ENCODE measurements at places on chromosomes 6 and 20.
A peak's percentile ranks its signal among the peaks of the same experiment; 100 is the strongest.

GRCh38 chr20:44849703-44850102, 35.8 kb upstream of the YWHAB start:
- H3K4me3 ChIP-seq: no peak overlapping the region
- H3K4me1 ChIP-seq: no peaks in the 10 kb centered on the region
- H3K27ac ChIP-seq: no peak overlapping the region
- no peak for DNase-seq

DNA sequence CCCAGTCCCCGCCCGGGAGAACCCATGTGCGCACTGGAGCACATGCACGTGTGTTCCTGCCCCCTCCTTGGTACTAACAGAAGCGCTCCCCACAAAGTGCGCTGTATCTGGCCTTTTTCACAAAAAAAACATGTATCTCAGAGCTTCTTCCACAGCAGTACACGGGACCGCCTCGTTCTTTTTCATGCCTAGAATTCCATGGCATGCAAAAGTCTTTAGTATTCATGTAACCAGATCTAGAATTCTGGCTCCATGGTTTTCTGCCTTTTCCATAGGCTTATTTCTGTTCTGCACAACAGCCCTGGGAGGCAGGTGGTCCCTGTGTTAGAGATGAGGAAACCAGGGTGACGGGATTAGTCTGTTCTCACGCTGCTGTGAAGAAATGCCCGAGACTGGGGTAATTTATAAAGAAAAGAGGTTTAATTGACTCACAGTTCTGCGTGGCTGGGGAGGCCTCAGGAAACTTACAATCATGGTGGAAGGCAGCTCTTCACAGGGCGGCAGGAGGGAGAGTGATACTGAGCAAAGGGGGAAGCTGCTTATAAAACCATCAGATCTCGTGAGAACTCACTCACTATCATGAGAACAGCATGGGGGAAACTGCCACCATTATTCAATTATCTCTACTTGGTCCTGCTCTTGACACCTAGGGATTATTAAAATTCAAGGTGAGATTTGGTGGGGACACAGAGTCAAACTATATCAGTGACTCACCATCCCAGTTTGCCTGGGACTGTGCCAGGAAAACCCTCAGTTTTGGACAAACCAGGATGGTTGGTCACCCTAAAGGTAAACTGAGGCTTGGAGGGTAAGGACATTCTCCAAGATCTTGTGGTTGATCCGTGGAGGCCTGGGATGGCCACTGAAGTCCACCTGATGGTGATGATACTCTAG, 41.0 kb downstream of the C20orf203 start:
- no peak for DNase-seq
- H3K36me3 ChIP-seq: no peaks in the 10 kb centered on the region
- peaks cover 60% of the 10 kb centered on the region for H3K27me3 ChIP-seq

DNA sequence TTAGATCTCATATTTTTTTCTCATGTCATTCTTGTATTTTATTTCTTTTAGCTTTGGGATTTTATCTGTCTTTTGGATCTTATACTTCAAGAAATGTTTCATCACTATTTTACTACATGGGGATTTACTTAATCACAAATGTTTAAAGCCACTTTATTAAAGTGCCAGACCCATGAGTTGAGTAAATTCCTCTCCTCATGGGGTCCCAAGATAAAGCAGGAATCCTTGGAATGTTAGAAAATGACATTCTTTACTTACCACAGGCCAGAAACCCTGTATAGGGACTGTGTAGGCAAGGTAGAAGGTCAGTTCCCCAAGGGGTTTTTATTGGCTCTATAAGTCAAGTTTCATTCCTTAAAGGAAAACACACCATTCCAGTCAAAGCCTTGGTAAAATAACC, 28.4 kb upstream of the OR2J2 start:
- no peak overlapping the region for H3K27ac ChIP-seq
- no peak overlapping the region for H3K4me3 ChIP-seq
- no peaks in the 10 kb centered on the region for H3K27me3 ChIP-seq
- no peaks in the 10 kb centered on the region for H3K36me3 ChIP-seq
- no peak for DNase-seq
- H3K4me1 ChIP-seq: no peaks in the 10 kb centered on the region

DNA sequence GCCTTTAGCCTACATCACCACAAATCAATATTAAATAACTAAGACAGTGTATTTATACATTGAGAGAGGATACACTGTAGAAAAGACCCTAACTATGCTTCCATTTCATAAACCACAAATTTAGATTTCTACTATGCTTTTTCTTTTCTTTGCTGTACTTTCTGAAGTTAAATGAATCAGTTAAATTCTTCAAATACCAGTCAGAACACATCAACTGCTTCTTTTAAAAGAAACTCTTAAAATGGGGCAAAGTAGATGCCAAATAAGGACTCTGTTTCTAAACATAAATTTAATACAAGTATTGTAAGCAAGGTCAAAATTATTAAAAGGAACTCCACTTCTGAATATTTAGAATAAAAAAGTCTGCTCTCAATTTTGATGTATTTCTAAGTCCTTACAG, 76.9 kb downstream of the GMDS start:
- H3K36me3 ChIP-seq: no peaks in the 10 kb centered on the region
- no peak overlapping the region for H3K27ac ChIP-seq
- H3K4me1 ChIP-seq: no peaks in the 10 kb centered on the region
- no peak overlapping the region for H3K4me3 ChIP-seq
- DNase-seq: no peak
- H3K27me3 ChIP-seq: no peaks in the 10 kb centered on the region

DNA sequence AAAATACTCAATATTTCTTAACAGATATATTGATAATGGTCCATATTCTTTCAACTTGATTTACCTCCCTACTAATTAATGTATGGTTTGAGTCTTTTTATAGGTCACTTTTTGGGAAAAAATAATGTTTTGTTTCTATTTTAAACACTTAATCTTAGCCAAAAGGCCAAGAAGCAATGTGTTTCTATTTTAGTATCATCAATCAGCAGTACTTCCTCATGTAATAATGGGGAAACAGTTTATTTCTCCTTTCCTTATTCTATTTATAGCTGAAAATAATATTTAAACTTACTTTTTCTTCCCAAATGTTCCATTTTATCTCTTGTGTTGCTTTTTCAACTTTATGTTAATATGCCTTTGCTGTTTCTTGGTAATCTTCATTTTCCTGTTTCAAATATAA, 295.1 kb downstream of the ALDH8A1 start:
- H3K27ac ChIP-seq: no peak overlapping the region
- DNase-seq: no peak
- no peak overlapping the region for H3K4me3 ChIP-seq
- no peaks in the 10 kb centered on the region for H3K36me3 ChIP-seq
- H3K27me3 ChIP-seq: peaks cover 19% of the 10 kb centered on the region

DNA sequence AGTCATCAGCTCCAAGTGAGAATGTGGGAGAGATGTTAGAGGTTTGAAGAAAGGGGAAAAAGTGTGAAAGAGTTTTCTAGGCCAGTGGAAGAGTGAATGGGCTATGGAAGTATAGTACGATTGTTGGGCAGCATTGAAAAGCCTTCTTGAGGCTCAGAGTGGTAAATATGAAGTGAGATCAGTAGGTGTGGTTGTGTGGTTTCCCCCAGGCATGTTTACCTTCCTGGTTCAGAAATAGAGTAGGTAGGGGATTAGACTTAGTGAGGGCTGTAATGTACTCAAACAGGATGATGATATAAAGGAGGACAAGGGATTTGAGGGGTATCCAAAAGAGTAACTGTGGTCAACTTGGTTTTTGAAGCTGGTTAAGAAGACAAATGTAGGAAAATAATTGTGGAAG, 3.7 kb downstream of the MLIP start:
- H3K4me3 ChIP-seq: no peak overlapping the region
- no peaks in the 10 kb centered on the region for H3K36me3 ChIP-seq
- no peak overlapping the region for H3K27ac ChIP-seq
- H3K27me3 ChIP-seq: no peaks in the 10 kb centered on the region
- no peak for DNase-seq
- H3K4me1 ChIP-seq: no peaks in the 10 kb centered on the region

GRCh38 chr6:45922728-45923351, 92.8 kb downstream of the CLIC5 start:
- H3K27me3 ChIP-seq: no peaks in the 10 kb centered on the region
- DNase-seq: peak; percentile 77
- peak overlapping the region; percentile 11 for H3K27ac ChIP-seq
- H3K4me3 ChIP-seq: no peak overlapping the region
- no peaks in the 10 kb centered on the region for H3K36me3 ChIP-seq
- H3K4me1 ChIP-seq: peaks cover 22% of the 10 kb centered on the region

DNA sequence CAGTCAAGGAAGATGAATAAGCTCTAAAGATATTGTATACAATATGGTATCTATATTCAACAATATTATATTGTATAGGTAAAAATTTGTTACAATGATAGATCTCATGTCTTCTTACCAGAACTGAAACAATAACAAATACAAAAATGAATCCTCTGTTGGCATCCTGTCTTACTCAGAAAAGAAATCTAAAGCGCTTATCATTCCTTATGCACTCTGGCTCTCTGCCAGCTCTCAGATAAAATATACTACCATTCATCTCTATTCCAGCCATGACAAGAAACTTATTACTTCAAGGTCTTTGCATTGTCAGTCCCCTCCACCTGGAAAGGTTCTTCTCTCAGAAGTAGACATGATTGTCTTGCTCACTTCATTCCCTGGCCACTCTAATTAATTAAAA, 138.6 kb downstream of the THEMIS start:
- H3K4me1 ChIP-seq: peaks cover 14% of the 10 kb centered on the region
- no peak overlapping the region for H3K27ac ChIP-seq
- H3K4me3 ChIP-seq: no peak overlapping the region
- peaks cover 37% of the 10 kb centered on the region for H3K36me3 ChIP-seq

DNA sequence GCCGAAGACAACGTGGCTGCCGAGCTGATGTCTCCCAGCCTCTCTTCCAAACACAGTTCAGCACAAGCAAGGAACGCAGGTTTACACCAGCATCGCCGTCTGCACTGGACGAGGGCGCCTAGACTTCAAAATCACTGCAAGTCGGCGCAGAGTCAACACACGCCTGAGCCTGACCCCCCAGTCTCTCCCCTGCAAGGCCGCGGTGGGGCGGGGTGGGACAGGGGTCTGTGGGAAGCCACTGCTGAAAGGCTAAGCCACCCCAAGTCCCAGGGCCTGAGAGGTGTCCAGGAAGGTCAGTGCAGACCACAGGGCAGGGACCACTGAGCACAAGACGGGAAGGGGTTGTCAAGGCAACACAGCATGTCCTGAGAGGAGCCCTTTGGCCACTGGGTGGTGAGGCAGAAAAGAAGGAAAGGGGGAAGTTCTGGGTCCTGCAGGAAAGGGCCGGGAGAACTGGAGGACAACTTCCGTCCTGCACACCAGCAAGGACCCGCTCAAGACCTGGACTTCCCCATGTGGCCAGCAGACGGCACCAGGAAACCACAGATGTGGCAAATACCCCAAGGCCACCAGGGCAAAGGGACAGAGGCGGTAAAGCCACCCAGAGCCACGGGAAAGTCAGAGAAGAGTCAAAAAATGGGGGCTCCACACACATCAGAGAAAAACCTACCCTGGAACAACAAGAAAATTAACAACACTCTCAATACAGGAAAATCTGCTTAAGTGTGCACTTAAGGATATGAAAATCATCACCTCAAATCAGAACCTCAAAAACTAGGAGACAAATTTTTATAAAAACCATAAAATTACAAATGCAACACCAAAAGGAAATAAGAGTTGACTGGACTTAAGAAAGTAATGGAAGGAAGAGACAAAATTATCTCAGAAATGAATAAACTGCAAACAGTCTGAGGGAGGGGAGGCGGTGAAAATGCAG, 84.8 kb downstream of the TAF4 start:
- H3K4me1 ChIP-seq: peaks cover 16% of the 10 kb centered on the region
- peaks cover 47% of the 10 kb centered on the region for H3K36me3 ChIP-seq
- H3K27me3 ChIP-seq: no peaks in the 10 kb centered on the region
- no peak overlapping the region for H3K4me3 ChIP-seq
- H3K27ac ChIP-seq: peak overlapping the region; percentile 63
- no peak for DNase-seq

DNA sequence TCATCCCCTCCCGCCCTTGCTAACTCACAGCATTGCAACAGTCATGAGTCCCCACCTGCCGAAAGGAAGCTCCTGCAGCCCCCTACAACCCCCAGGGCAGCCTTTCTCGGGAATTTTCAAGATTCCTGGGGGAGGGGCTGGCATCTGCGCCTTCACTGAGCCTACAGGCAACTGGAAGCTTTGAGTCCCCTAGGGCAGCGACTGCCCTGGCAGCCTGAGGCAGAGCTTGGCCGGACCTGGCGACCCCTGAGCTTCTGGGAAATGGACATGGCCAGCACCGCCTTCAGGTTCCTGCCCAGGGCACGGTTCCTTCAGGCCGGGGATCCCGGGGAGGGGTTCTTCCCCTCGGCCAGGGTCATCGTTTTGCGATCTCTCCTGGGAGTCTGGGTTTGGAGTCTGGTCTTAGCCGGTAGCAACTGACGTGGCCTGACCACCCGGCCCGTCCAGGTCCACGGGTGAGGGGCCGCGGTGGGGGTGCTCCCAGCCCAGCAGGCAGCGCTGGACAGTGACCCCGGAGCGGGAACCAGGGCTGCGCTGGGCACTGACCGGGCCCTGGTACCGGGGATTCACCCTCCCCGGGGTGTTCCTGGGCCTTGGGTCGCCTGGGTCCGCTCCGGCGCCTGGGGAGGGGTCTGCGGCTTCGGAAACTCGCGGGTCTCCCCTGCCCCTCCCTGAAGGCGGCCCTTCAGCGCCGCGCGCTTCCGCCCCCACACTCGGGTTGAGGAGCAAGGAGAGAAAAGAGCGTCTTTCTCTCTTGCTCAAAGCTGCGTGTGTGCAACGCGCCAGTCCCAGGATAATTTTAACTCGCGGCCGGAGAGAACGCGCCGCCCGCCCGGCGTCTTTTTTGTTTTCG, 593 bp upstream of the COL9A3 start:
- peaks cover 68% of the 10 kb centered on the region for H3K27me3 ChIP-seq
- no peak for DNase-seq
- peaks cover 7% of the 10 kb centered on the region for H3K4me1 ChIP-seq
- H3K27ac ChIP-seq: no peak overlapping the region
- H3K4me3 ChIP-seq: no peak overlapping the region
- H3K36me3 ChIP-seq: peaks cover 6% of the 10 kb centered on the region

GRCh38 chr6:52972989-52973388, 22.1 kb downstream of the GSTA4 start:
- no peak overlapping the region for H3K27ac ChIP-seq
- peaks cover 30% of the 10 kb centered on the region for H3K27me3 ChIP-seq
- H3K4me3 ChIP-seq: no peak overlapping the region
- no peak for DNase-seq
- peaks cover 13% of the 10 kb centered on the region for H3K4me1 ChIP-seq

DNA sequence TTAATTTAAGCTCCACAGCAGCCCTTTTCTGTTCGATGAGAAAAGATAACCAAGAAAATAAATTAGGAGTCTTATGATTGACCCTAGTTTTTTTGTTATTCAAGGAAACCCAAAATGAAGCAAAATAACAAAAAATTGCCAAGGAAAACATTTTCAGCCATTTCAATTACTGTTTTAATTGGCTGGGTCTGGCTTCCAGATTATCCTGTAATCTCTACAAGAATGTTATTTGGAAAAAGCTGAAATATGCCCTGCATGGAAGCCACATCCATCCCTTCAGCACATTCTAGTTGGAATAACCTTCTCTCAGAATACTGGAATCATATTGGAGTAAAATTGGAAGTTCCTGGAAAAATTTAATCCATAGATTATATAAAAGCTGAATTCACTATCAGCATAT, 191.1 kb upstream of the CCN2 start:
- H3K4me1 ChIP-seq: no peaks in the 10 kb centered on the region
- H3K27me3 ChIP-seq: no peaks in the 10 kb centered on the region
- no peak overlapping the region for H3K27ac ChIP-seq
- no peak for DNase-seq

- no peak overlapping the region for H3K4me3 ChIP-seq
- H3K36me3 ChIP-seq: no peaks in the 10 kb centered on the region
- no peaks in the 10 kb centered on the region for H3K4me1 ChIP-seq
- H3K27me3 ChIP-seq: no peaks in the 10 kb centered on the region
- no peak for DNase-seq
- no peak overlapping the region for H3K27ac ChIP-seq
Observed at GRCh38 chr6:165219629-165220028, 89.8 kb downstream of the C6orf118 start.

Data from activated naive CD4-positive, alpha-beta T cell treated with anti-CD3 and anti-CD28 coated beads, Interleukin-2, amount 10 ng/mL, durations not matched to agents 7 days and 5 days (primary cell).